ENCODE measurements at places on chromosomes 4 and X.

GRCh38 chrX:74277320-74277719 is 26.7 kb upstream of the ZCCHC13 start:
- no peak for DNase-seq

GRCh38 chr4:94251094-94251493 is 43.4 kb downstream of the SMARCAD1 start:
- DNase-seq: no peak

DNA sequence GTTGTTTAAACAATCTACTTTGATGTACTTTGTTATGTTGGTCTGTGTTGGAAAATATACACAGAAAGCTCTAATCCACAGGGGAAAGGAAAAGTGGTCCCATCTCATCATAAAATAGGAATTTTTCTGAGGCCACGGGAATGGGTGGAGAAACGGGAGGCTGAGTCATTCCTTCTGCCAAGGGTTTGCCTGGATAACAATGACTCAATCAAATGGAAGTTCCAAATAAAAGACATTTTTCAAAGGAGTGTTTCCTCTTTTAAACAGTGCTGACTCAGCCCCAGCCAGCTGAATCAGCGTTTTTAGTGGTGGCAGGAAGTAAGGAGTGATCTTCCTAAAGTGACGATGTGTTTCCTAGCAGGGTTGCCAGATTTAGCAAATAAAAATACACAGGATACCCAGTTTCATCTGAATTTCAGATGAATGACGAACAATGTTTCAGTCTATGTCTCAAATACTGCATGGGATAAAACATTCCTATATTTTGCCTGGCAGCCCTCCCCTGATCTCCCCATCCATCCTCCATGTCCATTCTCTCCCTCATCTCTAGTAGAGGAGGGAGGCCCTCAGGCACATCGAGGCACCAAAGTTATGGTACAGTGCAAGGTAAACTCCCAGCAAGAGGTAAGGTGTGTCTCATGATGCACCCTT is 345.4 kb upstream of the GATB start:
- DNase-seq: no peak

DNA sequence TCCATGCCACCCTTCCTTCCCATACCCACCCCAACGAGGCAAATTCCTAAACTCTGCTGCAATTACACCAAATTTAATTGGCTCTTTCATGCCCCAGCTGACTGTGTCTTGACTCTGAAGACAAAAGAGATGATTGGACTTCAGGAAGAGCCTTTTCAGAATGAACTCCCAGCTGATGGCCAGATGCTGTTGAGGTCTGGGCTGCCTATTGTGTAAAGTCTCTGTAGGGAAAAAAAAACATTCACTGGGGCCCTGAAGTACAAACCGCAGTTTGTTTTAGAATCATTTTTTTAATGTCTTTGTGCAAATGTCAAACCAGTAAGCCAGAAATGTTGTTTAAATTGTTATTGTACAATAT is 174.8 kb downstream of the HHIP start:
- DNase-seq: no peak

- peak; percentile 72 for DNase-seq
Measured at GRCh38 chr4:2416564-2417225, 1.8 kb downstream of the ZFYVE28 start.

DNA sequence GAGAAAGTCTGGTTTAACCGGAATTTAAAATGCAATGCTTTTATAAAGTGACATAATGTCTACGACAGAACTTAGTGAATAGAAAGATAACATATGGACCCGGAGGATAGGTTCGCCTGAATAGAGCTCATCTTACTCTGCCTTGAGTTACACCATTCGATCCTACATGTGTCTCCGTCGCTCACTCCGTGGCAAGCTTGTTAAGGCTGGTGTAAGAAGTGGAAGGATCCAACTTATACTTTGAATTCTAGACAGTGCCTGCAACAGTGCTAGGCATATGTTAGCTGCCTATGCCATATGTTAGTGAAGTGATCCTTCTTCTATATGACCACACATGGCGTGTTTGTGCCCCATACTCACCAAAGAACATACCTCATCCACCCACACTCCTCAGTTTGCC is 50.9 kb downstream of the SEL1L3 start:
- no peak for DNase-seq

GRCh38 chrX:129694805-129695204 is 40.0 kb upstream of the APLN start:
- no peak for DNase-seq

- DNase-seq: no peak
Measured at GRCh38 chr4:116724249-116724648, 361.1 kb downstream of the TRAM1L1 start.

- peak; percentile 81 for DNase-seq
Measured at GRCh38 chrX:2500091-2500802, 529 bp downstream of the DHRSX start.

DNA sequence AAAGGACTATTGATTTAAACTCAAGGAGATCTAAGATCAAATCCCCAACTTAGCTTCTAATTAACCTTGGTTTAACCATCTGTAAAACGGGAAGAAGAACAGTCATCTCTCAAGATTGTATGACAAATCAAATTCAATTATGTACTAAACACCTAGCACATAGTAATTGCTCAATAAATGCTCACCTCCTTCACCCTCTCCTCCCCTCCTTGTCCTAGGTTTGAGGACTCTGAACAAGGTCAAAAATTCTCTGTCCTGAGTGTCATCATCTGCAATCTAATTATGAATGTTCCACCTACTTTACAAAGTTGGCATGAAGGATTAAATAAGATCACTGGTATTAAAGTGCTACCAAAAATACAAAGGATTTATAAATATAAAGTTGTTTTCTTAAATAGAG is 320.1 kb upstream of the PPARGC1A start:
- no peak for DNase-seq
